ENCODE measurements at places on chromosomes 6 and 20.

GRCh38 chr20:33859157-33859695 lies 48.1 kb downstream of the CHMP4B start:
- no peak for DNase-seq

GRCh38 chr6:150201285-150201684 lies 58.4 kb downstream of the PPP1R14C start:
- DNase-seq, result no peak

DNA sequence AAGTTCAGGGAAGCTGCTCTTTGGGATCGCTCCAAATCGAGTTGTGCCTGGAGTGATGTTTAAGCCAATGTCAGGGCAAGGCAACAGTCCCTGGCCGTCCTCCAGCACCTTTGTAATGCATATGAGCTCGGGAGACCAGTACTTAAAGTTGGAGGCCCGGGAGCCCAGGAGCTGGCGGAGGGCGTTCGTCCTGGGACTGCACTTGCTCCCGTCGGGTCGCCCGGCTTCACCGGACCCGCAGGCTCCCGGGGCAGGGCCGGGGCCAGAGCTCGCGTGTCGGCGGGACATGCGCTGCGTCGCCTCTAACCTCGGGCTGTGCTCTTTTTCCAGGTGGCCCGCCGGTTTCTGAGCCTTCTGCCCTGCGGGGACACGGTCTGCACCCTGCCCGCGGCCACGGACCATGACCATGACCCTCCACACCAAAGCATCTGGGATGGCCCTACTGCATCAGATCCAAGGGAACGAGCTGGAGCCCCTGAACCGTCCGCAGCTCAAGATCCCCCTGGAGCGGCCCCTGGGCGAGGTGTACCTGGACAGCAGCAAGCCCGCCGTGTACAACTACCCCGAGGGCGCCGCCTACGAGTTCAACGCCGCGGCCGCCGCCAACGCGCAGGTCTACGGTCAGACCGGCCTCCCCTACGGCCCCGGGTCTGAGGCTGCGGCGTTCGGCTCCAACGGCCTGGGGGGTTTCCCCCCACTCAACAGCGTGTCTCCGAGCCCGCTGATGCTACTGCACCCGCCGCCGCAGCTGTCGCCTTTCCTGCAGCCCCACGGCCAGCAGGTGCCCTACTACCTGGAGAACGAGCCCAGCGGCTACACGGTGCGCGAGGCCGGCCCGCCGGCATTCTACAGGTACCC lies at the start of gene ESR1:
TSS of gene ESR1 (plus strand) at position 170 of the 858 bp plus-strand sequence. CDS start at position 401, 231 bp downstream.
- DNase-seq, result no peak

DNA sequence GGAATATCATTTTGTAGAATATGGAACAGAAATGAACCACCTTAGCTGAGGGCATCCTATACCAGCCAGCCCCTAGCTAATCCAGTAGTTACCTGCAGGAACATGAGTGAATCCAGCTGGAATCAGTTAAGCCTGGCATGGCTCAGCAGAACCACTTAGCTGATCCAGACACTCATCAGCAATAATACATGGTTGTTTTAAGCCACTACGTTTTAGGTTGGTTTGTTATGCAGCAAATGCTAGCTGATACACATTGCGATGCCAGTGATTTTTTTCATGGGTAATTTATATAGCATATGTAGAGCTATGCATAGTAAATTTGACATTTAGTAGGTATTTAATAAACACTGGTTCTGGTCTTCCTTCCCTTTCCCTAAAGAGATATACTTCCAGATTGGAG lies 201.9 kb upstream of the JAG1 start:
- no peak for DNase-seq

DNA sequence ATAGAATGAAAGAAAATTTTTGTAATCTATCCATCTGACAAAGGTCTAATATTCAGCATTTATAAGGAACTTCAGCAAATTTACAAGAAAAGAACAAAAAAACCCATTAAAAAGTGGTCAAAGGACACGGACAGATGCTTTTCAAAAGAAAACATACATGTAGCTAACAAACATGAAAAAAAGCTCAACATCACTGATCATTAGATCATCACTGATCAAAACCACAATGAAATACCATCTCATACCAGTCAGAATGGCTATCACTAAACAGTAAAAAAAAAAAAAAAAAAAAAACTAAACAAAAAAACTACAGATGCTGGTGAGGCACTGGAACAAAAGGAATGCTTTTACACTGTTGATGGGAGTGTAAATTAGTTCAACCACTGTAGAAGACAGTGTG lies 837.1 kb downstream of the EPHA7 start:
- DNase-seq, result no peak

GRCh38 chr6:121732641-121733040 lies 297.2 kb downstream of the GJA1 start:
- no peak for DNase-seq

GRCh38 chr6:22883061-22883717 lies 313.8 kb downstream of the HDGFL1 start:
- no peak for DNase-seq

- DNase-seq, result no peak
Observed at GRCh38 chr6:6393069-6393529, 72.6 kb upstream of the F13A1 start.

DNA sequence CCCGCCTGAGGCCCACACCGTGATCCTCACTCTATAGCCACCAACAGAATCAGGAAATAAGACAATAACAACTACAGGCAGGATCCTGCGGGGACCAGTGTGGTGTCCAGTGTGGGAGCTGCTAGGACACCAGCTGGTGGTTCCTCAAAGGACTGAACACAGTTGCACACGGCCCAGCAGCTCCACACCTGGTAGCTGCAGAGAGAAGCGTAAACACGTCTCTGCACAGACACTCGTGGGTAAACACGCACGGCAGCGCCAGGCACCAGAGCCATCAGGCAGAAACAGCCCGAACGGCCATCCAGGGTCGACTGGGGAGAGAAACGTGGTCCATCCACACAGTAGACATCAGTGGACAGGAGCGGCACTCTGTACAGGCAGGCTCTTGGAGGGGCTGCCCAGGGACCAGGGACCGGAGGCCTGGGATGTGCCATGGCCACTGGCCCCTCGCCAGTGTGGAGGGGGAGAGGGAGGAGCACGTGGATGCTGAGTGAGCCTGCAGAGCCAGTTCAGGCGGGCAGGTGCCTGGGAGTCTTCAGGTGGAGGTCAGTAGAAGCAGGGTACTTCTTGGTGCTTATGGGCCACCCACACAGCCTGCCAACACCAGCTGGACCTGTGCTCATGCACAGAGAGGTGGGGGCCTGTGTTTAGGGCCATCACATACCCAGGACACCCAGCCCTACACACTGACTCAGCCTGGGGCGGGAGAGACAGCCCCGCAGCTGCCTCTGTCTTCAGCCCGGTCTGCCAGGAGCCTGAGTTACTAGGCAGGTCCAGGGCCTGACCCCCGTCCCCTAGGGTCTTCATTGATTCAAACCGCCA lies 7.4 kb upstream of the LAMA5 start:
- DNase-seq, result no peak

- no peak for DNase-seq
Observed at GRCh38 chr6:125612345-125612846, 137.0 kb upstream of the HEY2 start.

- DNase-seq, result no peak
Observed at GRCh38 chr20:12916699-12917098, 92.1 kb upstream of the SPTLC3 start.

All from AG10803 (cell line).